ENCODE measurements at places on chromosomes 3 and 15.

DNA sequence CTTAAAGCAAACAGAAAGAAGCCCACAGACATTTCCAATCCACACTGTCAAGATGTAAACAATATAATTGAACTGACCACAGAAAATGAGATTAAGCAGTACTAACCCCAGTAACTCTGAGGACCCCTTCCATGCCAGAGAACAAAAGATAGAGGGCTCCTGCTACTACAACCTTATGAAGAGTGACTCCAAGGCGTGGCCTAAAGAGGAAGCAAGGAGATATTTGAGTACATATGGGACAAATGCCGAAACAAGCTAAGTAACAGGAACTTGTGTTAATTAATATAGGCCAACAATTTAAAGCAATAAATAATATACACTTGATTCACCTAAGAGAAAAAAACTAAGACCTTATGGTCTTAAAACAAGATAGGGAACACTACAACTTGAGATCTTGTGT is 25.0 kb upstream of the VPS39 start:
- DNase-seq = no peak

- DNase-seq = no peak
Measured at GRCh38 chr15:67118808-67119207, 53.4 kb downstream of the SMAD3 start.

DNA sequence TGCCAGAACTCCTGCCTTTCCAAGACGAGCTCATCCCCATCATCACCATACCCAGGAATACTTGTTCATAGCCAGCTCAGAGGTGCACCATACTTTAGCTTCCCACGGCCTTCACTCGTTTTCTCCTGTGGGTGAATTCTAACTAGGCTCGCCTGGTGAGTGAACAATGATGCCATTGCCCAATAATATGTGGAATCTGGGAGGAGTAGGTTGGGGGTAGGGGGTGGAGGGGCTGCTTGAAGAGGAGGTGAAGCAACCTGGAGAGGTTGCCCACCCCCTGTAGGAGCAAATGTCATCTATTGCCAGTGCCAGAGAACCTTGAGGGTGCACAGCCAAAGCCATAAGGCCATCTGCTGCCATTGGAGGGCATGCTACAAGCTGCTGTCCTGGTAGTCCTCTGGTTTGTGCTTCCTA is 592 bp upstream of the ZNF445 start:
- no peak for DNase-seq

GRCh38 chr3:20125897-20126296 is 60.1 kb downstream of the SGO1 start:
- DNase-seq = no peak

DNA sequence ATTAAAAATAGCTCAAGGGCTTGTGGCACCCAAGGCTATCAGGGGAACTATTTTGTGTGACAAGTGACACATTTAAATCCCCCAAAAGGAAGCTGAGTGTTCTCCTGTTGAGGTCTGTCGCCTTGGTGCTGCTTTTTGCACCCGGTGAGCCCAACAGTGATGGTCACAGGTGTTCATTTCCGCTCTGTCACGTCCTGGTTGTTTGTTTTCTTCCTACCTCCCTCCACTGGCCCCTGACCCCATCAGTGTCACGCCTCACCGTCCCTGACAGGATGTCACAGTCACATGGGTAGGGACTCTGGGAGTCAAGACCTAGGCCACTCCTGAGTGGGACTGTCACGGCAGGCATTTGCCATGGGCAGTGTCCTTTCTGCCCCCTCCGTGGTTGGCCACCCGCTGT is 11.2 kb downstream of the SLCO3A1 start:
- no peak for DNase-seq

GRCh38 chr3:23711916-23712494 is 93.8 kb upstream of the UBE2E1 start:
- no peak for DNase-seq

- no peak for DNase-seq
Measured at GRCh38 chr3:2706144-2706835, 403.9 kb downstream of the IL5RA start.

DNA sequence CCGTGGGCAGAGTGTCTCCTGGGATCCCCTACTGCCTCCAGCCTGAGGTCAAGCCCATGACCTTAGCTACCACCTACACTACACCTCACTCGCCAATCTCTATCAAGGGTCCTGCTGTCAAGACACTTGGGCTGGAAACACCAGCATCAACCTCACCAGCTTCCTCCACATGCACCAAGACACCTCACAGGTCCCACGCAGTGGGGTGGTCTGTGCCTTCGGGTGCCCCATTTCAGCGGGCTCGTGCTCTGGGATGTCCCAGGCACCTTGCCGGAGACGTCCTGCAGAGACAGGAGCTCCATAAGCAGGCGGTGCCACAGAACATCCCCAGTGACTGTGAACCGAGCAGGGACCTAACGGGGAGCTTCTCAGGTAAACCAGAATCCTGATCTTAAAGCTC is 20.0 kb downstream of the CYFIP1 start:
- DNase-seq = no peak

- no peak for DNase-seq
Measured at GRCh38 chr15:98755781-98756180, 107.4 kb downstream of the IGF1R start.

DNA sequence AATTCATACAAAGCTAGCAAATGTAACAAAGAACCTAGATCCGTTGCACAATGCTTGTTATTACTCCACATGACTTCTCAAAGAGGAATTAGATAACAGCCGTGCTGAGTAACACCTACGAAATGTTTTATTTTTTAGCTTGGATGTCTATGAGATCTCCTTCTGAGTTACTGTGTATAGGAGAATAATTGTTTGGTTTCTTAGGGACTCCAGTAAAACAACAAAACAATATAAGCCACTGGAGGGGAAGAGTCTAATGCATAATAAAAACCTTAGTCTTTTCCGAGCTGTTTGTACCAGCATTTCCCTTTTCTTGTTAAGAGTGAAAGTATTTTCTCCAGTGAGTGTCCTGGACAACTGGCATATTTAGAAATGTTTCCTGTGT is 15.6 kb downstream of the SNAP23 start:
- DNase-seq = no peak

DNA sequence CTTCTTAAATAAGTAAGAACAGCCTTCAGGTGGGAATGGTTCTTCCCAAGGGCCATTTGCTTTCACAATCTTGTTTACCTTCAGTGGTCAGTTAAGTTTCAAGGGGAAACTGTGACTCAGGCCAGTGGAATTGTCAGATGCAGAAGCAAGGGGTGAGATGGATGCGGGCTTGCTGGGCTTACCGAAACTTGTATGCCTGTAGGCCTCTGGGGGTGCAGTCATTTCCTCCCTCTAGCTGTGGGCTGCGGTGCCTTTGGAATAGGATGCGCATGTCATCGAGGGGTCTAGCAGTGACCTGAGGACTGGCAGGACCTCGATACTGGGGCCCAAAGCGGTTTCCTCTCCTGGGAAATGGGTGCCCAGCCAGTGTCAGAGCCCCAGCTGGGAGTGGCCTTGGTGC is 121.6 kb downstream of the EEFSEC start:
- no peak for DNase-seq

DNA sequence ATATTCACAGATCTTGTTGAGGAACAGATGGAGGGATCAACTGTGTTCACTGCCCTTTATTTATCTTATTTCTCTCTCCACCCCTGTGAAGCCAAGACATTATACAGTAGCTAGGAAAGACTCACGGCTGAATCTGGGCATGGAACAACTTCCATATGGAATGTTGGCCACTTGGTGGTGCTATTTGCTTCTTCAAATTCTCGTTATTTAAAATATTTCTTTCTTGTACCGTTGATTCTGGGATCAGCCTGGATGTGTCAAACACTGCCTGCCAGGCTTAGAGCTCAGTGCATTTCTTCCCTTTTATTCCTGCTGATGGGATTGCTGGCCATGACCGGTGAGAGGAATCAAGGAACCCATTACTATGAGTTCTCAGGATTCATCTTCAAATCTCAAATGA is 17.5 kb upstream of the GASK1A start:
- peak; percentile 20 for DNase-seq

- DNase-seq = no peak
Measured at GRCh38 chr3:146241523-146242240, 9.2 kb downstream of the PLSCR4 start.

GRCh38 chr3:14911651-14912050 is 35.7 kb upstream of the NR2C2 start:
- no peak for DNase-seq

- DNase-seq = no peak
Measured at GRCh38 chr3:117921411-117921810, 1113.2 kb downstream of the IGSF11 start.

DNA sequence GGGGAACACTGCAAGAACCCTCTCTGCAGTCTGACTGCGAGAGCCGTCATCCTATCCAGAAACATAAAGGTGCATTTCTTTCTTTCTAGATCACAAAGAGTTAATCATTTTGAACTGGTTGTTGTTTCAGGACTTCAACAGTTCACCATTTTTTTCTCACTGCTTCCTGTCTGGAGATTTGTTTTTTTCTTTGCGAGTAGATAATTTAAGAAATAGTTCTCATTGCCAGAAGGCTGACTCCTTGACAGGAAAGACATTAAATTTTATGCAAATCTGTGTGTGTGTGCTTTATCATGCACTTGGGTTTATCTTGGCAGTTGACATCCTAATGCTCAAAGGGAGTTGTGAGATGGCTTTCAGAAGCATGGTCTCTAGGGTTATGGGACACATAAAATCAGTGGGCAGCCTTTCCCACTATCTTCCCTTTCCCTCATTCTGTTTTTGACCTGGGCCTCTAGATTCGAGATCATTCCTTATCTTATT is 123.5 kb upstream of the TBL1XR1 start:
- DNase-seq = no peak

- DNase-seq = no peak
Measured at GRCh38 chr3:178960181-178960580, 111.4 kb downstream of the ZMAT3 start.

DNA sequence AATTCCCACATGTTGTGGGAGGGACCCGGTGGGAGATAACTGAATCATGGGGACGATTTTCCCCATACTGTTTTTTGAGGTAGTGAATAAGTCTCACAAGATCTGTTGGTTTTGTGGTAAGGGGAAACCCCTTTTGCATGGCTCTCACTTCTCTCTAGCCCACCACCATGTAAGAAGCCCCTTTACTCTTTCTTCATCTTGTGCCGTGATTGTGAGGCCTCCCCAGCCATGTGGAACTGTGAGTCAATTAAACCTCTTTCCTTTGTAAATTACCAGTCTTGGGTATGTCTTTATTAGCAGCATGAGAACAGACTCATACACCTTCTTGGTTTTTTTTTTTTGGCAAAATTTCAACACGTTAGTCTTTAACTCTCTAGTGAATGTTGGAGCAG is 18.1 kb downstream of the ARL8B start:
- no peak for DNase-seq

GRCh38 chr15:35306361-35306981 is 221.4 kb upstream of the NANOGP8 start:
- DNase-seq = no peak

GRCh38 chr3:166570102-166570501 is 732.9 kb upstream of the BCHE start:
- no peak for DNase-seq

- DNase-seq = no peak
Measured at GRCh38 chr3:14274612-14274936, 96.0 kb downstream of the LSM3 start.

DNA sequence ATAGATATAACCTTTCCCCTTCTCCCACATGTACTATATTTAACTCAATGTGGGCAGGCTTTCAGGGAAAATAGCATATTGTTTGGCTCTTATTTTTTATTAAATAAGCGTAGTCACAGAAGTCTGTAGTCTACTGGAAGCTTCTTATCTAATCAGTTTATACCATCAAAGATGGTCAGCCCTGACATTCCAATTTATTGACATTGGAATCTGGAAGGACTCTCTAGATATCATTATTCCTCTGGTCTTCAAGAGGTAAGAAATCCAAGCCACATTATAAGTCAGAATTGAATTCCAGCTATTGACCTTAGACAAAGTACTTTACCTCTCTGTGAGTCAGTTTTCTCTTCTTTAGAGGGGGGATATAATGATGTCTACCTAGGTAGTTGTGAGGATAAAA is 38.5 kb upstream of the SCAANT1 start:
- DNase-seq = no peak

DNA sequence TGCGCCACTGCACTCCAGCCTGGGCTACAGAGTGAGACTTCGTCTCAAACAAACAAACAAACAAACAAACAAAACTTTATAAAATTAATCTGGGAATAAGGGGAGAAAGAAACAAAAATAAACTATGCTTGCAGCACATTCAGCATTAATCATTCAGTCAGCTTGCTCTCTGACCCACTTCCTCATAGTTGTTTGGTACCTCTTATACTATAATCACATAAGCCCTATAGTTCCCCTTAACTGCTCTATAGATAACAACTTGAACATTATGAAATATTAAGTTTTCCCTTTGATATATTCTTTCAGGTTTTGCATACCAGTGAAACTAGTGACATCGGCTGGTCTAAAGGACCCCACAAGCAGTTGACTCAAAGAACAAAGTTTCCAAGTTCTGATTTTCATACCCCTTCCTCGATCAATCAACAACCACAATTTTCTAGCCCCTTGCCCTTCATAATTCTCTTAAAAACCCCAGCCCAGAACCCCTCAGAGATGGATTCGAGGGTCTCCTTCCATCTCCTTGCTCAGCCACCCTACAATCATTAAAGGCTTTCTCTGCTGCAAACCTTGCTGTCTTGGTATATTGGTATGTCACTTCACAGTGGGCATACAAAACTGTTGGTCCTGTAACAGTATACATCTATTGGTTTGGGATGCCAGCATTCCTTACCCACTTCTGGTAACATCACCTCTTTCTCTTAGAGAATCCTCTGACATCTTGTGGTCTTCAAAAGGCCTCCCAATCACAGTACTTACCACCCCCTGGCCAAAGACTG is 26.4 kb downstream of the BCL2L10 start:
- no peak for DNase-seq

- DNase-seq = peak; percentile 34
Measured at GRCh38 chr3:151328298-151328995, 902 bp downstream of the P2RY13 start.

- no peak for DNase-seq
Measured at GRCh38 chr15:77060546-77060945, 10.4 kb downstream of the TSPAN3 start.

GRCh38 chr15:70875001-70875782 is 17.0 kb downstream of the THAP10 start:
- no peak for DNase-seq

Data from NCI-H2107 (cell line).